Activated CD4-positive, alpha-beta T cell treated with anti-CD3 and anti-CD28 coated beads, Interleukin-2, amount 10 ng/mL, durations not matched to agents 24 days and 14 days (primary cell): ENCODE measurements at places on chromosomes 12 and 14. TPM values are rescaled to one million over a fixed set of nuclear protein-coding genes. Genes with fewer than 3 reads are reported as not detected.

GRCh38 chr12:108297895-108298760 is 41.0 kb downstream of the CMKLR1 start:
- H3K4me1 ChIP-seq, result no peaks in the 10 kb centered on the region
- no peak overlapping the region for H3K27ac ChIP-seq
- no peak for DNase-seq
- H3K36me3 ChIP-seq, result no peaks in the 10 kb centered on the region
- H3K4me3 ChIP-seq, result no peak overlapping the region

DNA sequence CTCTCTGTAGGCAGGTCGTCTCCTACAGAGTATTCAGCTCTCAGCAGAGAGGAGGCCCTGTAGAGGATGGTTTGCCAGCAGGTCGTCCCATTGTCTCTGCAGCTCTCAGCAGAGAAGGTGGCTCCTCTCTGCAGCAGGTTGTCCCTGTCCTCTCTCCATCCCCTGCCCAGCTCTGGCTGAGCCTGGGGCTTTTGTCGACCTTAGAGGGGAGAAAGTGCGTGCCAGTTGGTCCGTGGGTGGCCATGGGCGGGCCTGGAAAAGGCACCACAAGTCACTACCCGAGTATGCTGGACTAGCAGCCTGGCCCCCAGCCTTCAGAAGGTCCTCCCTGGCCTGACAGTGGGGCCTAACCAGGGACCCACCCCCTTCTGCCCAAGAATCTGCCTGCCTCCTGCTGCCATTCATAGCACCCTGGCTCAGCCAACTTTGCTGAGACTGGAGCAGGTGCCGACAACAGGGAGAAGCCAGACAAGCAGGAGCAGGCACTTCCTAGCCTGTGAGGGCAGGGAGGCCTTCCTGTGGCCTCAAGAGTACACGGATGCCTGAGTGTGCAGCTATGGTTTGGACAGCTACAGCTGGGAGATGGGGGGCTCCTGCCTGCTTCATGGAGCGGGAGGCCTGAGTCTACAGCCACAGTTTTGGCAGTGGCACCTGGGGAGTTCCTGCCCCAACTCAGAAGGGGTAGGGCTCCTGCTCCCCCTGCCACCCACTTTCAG is 59.7 kb upstream of the KCNH3 start:
- DNase-seq, result no peak
- H3K27me3 ChIP-seq, result no peaks in the 10 kb centered on the region
- H3K27ac ChIP-seq, result no peak overlapping the region
- H3K4me3 ChIP-seq, result no peak overlapping the region
- no peaks in the 10 kb centered on the region for H3K36me3 ChIP-seq

- H3K27ac ChIP-seq, result no peak overlapping the region
- H3K36me3 ChIP-seq, result no peaks in the 10 kb centered on the region
- peaks cover 83% of the 10 kb centered on the region for H3K27me3 ChIP-seq
- no peak overlapping the region for H3K4me3 ChIP-seq
- no peak for DNase-seq
Measured at GRCh38 chr14:62118871-62119270, 356.7 kb downstream of the SNAPC1 start.

DNA sequence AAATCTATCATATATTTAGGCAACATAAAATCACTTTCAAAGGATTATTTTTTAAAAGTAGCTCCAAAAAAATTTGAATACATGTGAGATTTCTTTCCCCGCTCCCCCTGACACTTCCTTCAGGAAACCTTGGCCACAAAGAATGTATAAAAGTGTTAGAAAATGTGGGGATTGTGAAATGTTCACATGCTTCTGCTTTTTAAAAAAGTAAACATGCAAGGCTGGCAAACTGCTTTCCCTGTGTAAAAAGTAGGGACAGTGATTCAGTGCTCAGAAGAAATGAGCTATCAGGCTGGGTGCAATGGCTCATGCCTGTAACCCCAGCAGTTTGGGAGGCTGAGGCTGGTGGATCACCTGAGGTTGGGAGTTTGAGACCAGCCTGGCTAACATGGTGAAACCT is 26.6 kb downstream of the MBIP start:
- peaks cover 7% of the 10 kb centered on the region for H3K27me3 ChIP-seq
- H3K4me3 ChIP-seq, result no peak overlapping the region
- H3K36me3 ChIP-seq, result peaks cover 19% of the 10 kb centered on the region
- H3K27ac ChIP-seq, result no peak overlapping the region
- DNase-seq, result no peak

- DNase-seq, result no peak
- H3K4me3 ChIP-seq, result no peak overlapping the region
- H3K36me3 ChIP-seq, result no peaks in the 10 kb centered on the region
Measured at GRCh38 chr12:123491056-123491455, 33.1 kb downstream of the SNRNP35 start.

DNA sequence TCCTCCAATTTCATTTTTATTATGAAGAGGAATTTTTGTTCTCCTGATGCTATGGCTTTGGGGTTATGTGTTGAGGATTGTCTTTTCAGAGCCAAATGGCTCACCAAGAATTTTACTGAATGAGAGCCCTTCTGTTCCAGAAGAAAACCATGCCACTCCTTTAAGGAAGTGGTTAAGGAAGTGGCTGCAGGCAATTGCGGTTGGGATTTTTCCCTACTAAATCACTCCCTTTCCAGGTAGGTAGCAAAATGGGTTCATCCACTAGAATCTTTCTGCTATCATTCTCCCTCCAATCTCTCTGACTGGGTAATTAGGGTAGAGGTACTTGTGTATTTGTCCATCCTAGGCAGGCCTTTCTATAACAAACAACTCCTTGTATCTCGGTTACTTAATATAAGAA is 163.1 kb downstream of the TTC8 start:
- H3K36me3 ChIP-seq, result no peaks in the 10 kb centered on the region
- H3K4me3 ChIP-seq, result no peak overlapping the region
- H3K4me1 ChIP-seq, result no peaks in the 10 kb centered on the region
- no peak overlapping the region for H3K27ac ChIP-seq

DNA sequence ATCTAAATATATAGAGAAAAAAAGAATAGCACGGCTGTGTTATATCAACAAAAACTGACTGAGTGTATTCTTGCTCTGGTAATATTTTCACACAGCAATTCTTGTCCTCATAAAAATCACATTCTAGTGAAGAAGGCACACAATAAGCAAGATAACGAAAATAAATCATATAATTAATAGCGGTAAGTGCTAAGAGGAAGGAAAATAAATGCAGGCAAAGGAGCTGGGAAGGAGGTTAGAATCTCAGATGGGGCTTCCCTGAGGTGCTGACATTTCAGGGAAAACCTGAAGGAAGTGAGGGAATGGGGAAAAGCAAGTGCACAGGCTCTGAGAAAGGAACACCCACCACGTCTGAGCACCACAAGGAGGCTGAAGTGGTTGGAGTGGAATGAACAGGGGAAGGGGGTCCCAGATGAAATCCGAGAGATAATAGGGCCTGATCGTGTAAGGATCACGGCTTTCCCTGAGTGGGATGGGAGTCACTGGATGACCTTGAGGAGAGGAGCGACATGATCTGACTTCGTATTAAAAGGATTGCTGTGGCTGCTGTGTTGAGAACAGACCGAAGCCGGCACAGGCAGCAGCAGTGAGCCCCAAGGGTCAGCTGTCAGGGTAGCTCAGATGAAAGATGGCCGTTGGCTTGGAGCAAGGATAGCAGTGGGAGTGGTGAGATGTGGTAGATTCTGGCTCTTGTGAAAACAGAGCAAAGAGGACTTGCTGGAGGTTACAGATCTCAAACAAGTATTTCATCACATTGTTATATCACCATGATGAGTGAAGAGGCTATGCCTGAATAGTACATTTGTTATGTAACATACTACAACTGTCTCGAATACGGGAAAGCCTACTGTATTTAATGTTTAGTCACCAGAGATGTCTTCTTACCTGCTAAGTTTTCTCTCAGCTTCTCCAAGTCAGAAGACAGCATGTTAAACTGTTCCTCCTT is 67.1 kb upstream of the VPS33A start:
- DNase-seq, result no peak
- no peaks in the 10 kb centered on the region for H3K27me3 ChIP-seq
- peaks cover 28% of the 10 kb centered on the region for H3K36me3 ChIP-seq
- H3K4me1 ChIP-seq, result peaks cover 12% of the 10 kb centered on the region

The GLS2 gene
- 1.9 and 2.4 TPM in 2 replicates for total RNA-seq

The KRT72 gene
- total RNA-seq, result 0.09 TPM in 1 of 2 replicates, not detected in the other
